ENCODE measurements at places on chromosomes 6 and 20.
A peak's percentile ranks its signal among the peaks of the same experiment; 100 is the strongest.

GRCh38 chr6:64732888-64733287 is 974.1 kb downstream of the EYS start:
- DNase-seq = no peak

DNA sequence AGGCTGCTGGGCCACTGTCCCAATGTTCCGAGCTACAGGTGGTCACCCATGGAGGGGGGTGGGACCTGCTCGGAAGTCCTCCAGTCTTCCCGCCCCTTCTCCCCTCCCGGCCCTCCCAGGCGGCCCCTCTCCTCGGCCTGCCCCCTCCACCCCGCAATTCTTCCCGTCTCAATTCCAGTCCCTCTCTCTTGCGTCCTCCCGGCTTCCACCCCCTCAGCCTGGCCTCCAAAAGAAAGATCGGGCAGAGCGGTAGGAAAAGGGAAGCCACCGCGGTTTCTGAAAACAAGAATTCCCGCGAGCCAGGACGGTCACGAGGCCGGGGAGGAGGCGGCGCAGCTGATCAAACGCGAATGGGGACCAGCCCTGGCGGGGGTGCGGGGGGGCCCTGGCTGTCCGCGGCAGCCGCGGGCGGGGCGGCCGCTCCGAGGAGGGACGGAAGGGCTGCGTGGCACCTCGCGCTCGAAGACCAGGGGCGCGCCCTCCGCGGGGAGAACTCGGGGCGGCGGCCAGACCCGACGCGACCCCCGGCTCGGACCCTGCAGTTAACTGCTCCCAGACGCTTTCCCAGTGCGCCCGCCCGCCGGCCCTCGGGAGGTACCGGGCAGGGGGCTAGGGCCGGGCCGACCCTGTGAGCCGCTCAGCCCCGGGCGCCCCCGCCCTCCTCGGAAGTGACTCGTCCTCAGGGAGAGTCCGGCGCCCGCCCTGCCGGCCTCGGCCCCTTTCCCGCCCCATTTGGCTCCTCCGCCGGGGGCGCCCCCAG is 1.0 kb downstream of the PXDC1 start:
- DNase-seq = no peak

GRCh38 chr20:20799716-20800312 is 87.4 kb upstream of the RALGAPA2 start:
- no peak for DNase-seq

DNA sequence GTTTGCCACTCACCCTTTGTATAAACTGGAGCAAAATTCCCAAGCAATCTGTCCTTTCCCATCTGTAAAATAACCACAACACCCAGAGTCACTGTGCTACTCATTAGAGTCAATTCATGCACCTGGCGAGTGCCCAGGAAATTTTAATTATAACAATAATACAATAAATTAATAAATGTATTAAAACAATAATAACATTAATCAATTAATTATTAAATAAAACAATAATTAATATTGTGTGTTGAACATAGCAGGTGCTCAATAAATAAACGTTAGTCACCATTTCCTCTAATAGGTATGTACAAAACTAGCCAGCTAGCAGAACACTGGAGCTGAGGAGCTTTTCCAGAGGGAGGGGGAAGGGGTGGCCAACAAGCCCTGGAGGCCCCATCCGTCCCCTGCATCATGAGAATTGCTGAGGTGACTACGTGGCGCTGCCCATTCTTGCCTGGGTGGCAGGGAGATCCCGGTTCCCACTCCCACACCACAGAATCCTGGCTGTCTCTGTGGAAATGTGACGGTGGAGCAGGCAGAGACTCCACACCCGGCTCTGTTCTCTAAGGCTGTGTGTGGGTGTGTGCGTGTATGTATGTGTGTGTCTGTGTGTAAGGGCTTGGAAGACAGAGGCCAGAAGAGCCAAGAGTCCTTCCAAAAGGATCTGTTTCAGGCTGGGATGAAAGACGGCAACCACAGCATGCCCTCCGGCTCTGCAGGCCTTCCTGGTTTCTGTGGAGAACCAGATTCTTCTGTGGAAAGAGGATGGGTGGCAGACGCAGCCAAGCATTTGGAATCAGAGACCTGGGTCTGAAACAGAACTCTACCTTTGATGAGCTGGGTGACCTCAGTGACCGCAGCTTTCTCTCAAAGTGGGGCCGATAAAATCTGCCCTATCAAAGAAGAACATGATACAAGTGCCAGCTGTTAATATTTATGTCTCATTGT is 18.8 kb upstream of the EZR start:
- DNase-seq = no peak

DNA sequence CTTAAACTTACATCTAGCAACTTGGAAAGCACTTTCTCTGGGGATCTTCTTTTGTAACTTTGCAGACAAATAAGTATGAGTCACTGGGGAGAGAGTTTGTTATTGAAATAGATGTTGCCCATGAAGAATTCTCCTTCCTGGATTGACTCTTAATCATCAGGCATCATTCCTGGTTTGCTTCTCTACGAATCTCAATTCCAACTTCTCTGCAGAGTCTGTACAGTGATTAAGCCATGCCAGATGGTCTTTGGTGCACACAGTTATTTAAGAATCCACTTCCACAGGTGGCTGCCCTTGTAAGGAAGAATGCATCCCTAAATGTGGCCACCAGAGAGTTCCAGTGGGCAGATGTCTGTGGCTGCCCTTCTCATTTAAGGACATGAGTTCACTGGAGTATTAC is 25.7 kb downstream of the MYCT1 start:
- no peak for DNase-seq

DNA sequence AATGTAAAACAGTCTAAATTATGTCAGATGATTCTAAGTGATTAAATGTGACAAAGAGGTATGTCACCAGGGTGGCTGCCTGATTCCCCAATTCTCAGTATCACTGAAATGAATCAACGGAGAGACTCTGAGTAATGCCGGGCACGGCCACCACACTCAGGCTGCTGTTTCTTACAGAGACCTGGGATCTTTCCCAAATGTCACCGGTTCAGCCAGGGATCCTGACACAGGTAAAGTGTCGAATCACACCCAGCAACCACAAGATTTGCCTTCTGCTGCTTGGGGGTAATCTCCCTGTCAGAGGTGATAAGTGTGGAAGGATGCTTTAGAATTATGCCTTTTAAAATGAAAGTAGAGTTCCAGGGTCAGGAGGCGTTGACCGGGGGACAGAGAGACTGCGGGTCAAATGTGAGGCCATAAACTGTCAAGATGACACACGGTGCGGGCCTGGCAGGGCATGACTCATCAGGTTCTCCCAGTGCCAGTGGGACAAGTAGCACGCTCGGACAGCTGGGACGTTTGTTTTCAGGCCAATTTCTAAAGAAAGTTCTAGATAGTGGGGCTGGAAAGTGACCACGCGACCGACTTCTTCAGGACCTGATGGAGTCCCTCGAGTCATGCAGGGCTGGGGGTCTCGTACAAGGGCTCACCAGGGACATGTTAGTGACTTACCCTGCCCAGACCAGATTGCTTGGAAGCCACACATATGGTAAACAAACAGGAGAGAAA is 48.9 kb downstream of the PRDM1 start:
- DNase-seq = no peak

DNA sequence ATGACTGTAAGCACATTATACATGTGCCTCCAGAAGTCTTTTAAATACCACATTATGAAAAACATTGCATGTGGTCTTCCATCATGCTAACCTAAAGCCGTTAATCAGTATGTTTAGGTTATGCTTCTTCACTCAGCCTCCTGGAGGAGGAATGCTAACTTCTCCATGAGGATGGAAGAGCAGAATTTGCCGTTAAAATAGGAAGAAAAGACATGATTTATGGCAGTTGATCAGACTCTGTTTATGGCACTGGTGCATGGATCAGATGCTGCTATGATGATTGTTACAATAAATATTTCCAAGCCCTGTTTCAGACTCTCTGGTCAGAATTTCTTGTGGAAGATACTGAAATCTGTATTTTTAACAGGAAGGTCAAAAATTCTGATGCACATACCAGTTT is 31.7 kb downstream of the MAP3K4 start:
- no peak for DNase-seq

GRCh38 chr6:6218759-6219085 is 101.7 kb downstream of the F13A1 start:
- no peak for DNase-seq

GRCh38 chr6:108294297-108294726 is 542 bp upstream of the AFG1L start:
- no peak for DNase-seq

- no peak for DNase-seq
These were observed 2.6 kb downstream of the HLA-DRA start for GRCh38 chr6:32442243-32442667.

DNA sequence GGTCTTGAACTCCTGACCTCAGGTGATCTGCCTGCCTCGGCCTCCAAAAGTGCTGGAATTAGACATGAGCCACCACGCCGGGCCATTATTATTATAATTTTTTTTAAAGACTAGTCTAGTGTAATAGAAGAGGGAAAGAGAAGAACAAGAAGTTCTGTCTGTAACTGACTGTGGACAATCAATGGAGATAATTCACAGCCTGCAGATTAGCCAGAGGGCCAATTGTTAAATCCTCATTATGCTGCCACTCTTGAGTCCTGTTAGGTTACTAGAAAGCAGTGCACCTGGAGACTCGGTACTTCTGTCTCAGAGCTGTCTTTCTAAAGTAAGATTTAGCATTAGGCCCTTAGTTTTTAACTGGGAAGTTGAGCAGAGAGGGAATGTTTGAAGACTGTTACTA is 37.5 kb downstream of the CARMIL1 start:
- DNase-seq = no peak

- DNase-seq = no peak
These were observed 109.3 kb downstream of the GPX5 start for GRCh38 chr6:28634761-28635546.

DNA sequence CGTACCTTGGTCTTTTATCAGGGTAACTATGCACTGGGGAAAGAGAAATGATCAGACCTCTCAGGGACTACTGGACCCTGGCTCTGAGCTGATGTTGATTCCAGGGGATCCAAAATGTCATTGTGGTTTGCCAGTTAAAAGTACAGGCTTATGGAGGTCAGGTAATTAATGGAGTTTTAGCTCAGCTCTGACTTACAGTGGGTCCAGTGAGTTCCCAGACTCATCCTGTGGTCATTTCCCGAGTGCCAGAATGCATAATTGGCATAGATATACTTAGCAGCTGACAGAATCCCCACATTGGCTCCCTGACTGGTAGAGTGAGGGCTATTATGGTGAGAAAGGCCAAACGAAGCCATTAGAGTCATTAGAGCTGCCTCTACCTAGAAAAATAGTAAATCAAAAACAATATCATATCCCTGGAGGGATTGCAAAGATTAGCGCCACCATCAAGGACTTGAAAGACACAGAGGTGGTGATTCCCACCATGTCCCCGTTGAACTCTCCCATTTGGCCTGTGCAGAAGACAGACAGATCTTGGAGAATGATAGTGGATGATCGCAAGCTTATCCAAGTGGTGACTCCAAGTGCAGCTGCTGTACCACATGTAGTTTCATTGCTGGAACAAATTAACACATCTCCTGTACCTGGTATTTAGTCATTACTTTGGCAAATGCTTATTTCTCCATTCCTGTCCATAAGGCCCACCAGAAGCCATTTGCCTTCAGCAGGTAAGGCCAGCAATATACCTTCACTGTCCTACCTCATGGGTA is 152.4 kb downstream of the THBS2 start:
- no peak for DNase-seq

DNA sequence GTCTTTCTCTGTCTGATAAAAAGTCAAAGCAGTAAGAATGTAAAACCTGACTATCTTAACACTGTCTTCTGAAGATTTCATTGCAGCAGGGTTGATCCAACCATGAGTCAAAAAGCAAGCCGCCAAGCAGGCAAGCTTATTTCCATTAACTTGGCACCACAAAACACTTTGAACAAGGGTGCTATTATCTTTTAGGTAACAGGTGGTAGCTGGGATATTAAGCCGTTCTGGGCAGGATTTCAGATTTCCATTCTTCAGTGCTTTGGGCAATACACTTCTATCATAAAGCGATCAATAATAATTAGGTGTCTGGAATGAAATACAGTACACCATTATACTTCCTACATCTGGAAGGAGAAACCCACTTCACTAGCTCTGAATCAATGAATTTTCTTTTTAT is 181.9 kb downstream of the TBC1D7 start:
- DNase-seq = no peak

DNA sequence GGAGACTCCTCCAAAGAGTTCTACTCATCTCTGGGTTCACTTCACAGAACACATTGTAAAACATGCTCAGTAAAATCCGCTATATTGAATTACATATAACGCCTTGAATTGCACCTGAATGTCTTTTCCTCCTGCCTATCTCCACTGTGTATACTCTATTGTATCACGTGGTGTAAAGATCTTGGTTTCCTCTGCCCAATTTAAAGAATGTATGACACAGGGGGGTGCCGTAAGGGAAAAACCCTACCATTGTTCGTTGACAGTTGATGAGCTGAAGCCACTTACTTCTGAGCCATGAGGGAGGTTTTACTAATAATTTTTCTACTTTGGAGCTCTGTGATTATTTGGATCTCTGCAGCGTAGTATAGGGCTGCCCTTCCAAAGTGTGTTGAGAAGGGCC is 6.0 kb downstream of the ASF1A start:
- DNase-seq = peak; percentile 60

DNA sequence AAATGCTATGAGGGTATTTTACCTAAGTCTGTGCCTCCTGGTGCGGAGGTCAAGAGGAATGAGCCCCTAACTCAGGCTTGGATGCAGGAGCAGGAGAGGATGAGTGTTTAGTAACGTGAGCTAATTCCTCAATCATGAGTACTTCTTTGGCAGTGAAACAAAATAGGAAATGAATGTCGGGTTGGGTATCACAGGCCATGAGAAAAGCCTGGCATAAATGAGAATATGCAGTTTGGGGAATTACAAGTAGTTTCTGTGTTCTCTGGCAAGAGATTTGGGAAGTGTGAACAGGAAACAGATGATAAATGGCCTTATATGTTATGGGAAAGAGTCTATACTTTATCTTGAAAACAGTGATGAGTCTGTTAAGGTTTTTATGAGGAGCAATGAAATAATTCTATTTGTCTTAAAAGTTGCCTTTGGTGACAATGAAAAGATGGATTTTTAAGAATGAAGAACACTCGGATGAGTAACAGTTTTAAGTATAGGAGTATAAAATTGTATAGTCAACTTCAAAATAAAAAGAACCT is 59.0 kb upstream of the RNF146 start:
- no peak for DNase-seq

DNA sequence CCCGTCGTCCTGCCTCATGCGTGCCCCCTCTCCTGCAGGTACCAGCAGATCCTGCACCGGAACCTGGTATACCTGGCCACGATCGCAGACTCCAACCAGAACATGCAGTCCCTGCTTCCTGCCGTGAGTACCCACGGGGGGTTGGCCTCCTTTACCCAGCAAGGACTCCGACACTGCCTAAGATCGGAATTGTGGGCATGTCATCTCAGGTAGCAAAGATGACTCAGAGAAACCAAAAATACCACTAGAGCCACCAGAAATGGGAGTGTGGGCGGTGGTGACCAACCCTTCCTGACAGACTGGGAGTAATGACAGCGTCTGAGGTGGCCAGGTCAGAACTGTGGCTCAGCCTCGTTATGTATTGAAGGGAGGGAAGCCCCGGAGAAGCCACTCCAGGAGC is 16.3 kb downstream of the SS18L1 start:
- peak; percentile 35 for DNase-seq

- no peak for DNase-seq
These were observed 283.3 kb upstream of the NRSN1 start for GRCh38 chr6:23842760-23843159.
